Stimulated activated CD8-positive, alpha-beta memory T cell treated with anti-CD3 and anti-CD28 coated beads, Interleukin-4, amount 100 ng/mL, for 4 hours (primary cell): ENCODE measurements at places on chromosomes 11 and 22.

GRCh38 chr11:59141673-59142460 is 789 bp upstream of the FAM111A start:
- no peak for DNase-seq

DNA sequence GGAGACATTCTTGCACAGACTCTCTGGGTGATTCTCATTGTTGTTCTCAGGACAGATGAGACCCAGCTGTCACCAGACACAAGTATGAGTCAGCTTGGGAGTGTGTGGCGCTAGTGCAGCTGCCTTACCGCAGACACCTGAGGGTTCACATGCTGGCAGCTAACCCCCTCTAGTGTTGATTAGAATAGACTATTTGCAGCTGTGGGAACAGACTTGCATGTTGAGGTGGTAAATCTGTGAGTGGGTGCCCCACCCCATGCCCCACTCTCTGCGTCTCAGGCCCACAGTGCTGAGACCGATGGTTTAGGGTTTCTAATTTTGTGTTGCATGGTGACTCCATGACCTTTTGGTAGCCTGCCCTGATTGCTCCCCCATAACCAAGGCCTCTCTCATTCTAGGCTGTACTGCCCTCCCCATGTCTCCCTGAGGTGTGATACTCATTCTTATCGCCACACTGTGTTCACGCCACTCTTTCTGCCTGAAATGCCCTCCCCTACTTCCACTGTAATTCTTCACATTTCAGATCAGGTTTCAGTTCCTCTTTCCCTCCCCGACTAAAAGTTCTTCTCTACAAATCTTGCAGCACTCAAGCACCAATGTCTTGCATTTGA is 73.7 kb upstream of the KIRREL3 start:
- DNase-seq = no peak

- DNase-seq = no peak
Observed at GRCh38 chr11:75784085-75784478, 15.5 kb downstream of the DGAT2 start.

DNA sequence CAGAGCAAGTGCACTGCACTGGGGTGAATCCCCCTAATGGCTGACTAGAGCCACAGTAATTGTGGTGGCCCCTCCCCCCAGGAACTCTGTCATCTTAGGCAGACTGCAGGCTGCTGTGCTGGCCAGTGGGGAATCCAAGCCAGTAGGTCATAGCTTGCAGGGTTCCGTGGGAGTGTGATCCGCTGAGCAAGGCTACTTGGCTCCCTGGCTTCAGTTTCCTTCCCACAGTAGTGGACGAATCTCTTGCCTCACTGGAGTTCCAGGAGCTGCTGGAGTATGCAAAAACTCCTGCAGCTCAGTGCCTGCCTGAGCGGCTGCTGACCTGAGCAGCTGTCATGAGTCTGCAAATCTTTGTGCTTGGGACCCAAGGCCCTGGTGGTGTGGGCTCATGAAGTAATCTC is 13.2 kb downstream of the OOSP3 start:
- no peak for DNase-seq

GRCh38 chr11:72236083-72236697 is 7.8 kb downstream of the PHOX2A start:
- DNase-seq = no peak

GRCh38 chr11:118621071-118621783 is 13.8 kb downstream of the PHLDB1 start:
- DNase-seq = no peak

GRCh38 chr22:21967693-21968271 is 14.8 kb downstream of the TOP3B start:
- no peak for DNase-seq

GRCh38 chr22:27245056-27245455 is 556.5 kb downstream of the MN1 start:
- no peak for DNase-seq

DNA sequence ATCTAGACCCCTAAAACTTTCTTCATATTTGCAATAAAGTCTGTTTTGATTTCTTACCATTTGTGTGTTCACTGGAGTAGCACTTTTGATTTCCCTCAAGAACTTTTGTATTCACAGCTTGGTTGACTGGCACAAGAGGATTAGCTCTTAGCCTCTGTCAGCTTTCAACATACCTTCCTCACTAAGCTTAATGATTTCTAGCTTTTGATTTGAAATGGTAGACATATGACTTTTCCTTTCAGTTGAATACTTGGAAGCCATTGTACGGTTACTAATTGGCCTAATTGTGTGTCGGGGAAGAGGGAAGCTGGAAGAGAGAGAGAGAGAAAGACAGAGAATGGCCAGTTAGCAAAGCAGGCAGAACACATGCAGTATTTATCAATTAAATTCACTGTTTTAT is 180.5 kb downstream of the ARHGAP42 start:
- no peak for DNase-seq

GRCh38 chr22:31616315-31616980 is 45.6 kb downstream of the PISD start:
- DNase-seq = no peak

DNA sequence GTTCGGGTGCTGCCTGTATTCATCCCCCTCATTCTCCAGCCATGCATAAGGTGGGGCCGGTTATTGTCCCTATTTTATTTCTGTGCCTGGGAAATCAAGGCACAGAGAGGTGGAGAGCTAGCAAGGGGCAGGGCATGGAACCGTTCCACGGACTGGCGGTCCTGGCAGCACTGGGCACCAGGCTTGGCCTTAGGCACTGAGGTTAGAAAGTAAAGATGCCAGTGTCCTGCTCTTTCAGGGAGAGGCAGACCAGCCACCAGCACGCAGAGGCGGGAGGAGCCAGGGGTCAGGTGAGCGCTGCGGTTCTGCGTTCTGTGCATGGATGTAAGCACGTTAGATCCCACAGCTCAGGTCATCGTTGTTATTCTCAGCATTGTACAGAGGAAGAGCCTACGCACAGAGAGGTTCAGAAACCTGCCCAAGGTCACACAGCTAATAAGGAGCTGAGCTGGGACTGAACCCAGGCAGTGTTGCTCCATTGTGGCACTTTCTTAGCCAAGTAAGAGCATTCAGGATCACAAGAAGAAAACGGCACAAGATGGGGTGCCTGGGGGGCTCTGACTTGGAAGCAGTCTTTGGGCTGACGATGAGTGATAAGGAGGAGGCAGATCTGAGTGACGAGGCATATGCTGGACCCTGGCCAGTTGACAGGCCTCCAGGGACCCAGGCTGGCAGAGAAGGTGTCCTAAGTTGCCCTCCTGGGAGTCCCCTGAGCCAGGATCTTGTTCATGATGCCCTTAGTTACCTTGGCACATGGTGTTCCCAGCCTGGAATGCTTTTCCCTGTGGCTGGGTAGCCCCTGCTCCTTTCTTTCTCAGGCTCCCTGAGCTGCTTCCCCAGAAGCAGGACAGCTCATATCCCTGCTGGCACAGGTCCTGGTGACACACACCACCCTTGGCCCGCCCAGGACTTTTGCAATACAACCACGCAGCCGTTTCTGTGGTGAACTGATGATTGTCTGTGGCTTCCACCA is 41.1 kb downstream of the OSBPL5 start:
- DNase-seq = no peak

GRCh38 chr11:6771926-6772893 is at the start of gene OR2AG2:
Gene OR2AG2, minus strand, starts transcription at chr11:6771976. Its CDS starts 3,019 bp downstream, at chr11:6768957.
- DNase-seq = no peak
